ENCODE measurements at places on chromosomes 6 and 20. TPM values are rescaled to one million over a fixed set of nuclear protein-coding genes. Genes with fewer than 3 reads are reported as not detected.

GRCh38 chr6:22642254-22642653 lies 72.9 kb downstream of the HDGFL1 start:
- H3K4me3 ChIP-seq: no peak overlapping the region
- H3K27me3 ChIP-seq: no peaks in the 10 kb centered on the region
- H3K36me3 ChIP-seq: no peaks in the 10 kb centered on the region
- H3K27ac ChIP-seq: no peak overlapping the region

DNA sequence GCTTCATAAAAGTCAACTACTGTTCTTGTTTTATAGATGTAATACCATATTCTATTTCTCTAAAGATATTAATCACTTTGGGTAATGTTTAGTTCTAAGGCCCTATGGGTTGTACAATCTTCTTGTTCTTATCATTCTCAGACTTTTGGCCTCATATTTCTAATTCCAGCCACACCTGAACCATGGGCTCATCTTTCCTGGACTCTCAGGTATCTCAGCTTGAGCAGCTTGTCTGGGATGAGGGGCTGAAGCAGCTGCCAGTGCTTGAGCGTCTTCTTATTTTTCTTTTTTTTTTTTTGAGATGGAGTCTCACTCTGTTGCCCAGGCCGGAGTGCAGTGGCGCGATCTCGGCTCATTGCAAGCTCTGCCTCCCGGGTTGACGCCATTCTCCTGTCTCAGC lies 150.2 kb downstream of the KIF6 start:
- DNase-seq: no peak
- H3K4me1 ChIP-seq: peaks cover 23% of the 10 kb centered on the region

GRCh38 chr6:49490633-49491032 lies 9.1 kb upstream of the GLYATL3 start:
- peaks cover 4% of the 10 kb centered on the region for H3K36me3 ChIP-seq
- no peak overlapping the region for H3K4me3 ChIP-seq
- H3K27me3 ChIP-seq: no peaks in the 10 kb centered on the region
- no peak for DNase-seq
- H3K4me1 ChIP-seq: no peaks in the 10 kb centered on the region

GRCh38 chr6:166625356-166625755 lies 1.7 kb downstream of the RPS6KA2 start:
- peaks cover 4% of the 10 kb centered on the region for H3K27me3 ChIP-seq
- no peaks in the 10 kb centered on the region for H3K36me3 ChIP-seq
- peak overlapping the region; percentile 95 for H3K4me3 ChIP-seq
- DNase-seq: no peak
- H3K27ac ChIP-seq: peak overlapping the region; percentile 100
- H3K4me1 ChIP-seq: peaks cover 14% of the 10 kb centered on the region

The PRDM1 gene
- total RNA-seq: 9.5 TPM

The PPP1R14C gene
- total RNA-seq: 68.4 TPM

DNA sequence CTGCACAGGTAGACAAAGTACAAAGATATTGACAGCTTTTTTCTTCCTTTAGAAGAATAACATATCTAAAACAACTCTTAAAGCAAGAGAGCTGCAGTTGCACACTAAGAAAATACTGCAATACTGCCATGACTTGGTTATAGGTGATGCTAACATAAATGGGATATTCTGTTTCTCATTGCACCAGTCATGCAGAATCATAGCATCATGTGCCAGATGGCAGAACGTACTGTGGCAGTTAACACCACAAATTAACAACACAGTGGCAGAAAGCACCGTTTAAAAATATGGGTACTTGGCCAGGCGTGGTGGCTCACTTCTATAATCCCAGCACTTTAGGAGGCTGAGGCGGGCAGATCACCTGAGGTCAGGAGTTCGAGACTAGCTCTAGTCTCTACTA lies 7.4 kb downstream of the ASXL1 start:
- peaks cover 28% of the 10 kb centered on the region for H3K4me1 ChIP-seq
- H3K27me3 ChIP-seq: no peaks in the 10 kb centered on the region
- no peak overlapping the region for H3K27ac ChIP-seq
- no peak overlapping the region for H3K4me3 ChIP-seq
- H3K36me3 ChIP-seq: peaks cover 19% of the 10 kb centered on the region

The GNMT gene
- 1.0 TPM for total RNA-seq
